ENCODE measurements at places on chromosomes 2 and 18. TPM values are rescaled to one million over a fixed set of nuclear protein-coding genes. Genes with fewer than 3 reads are reported as not detected.

- peak; percentile 41 for DNase-seq
These were observed 4.5 kb downstream of the BOK start for GRCh38 chr2:241563031-241563507.

Gene ELOA2
- not detected for total RNA-seq

- no peak for DNase-seq
These were observed 92.8 kb upstream of the CDH2 start for GRCh38 chr18:28269750-28270149.

DNA sequence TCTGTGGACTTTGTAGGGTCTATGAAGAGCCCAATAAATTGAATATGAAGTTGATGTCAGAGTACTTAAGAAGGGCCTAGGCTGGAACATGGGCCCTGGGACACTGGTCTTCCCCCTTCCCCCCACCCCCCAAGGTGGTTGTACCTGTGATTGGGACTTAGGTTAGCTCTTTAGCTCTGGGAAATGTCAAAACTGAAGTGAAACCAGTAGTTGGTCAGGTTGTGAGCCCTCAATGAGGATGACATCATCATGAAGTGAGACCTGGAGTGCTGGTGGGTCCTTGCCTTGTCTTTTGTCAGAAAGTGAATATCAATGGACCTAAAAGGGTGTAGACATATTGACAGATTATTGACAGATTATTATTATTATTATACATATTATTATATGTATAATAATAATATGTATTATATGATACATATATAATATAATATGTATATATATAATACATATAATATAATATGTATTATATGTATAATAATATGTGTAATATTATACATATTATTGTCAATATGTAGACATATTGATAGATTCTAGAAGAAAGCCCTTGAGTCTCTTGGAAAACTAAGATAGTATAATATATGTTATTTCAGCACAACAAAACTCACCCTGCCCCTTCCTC, 5.4 kb downstream of the MARS2 start:
- no peak for DNase-seq

Gene CAVIN2
- not detected for total RNA-seq

DNA sequence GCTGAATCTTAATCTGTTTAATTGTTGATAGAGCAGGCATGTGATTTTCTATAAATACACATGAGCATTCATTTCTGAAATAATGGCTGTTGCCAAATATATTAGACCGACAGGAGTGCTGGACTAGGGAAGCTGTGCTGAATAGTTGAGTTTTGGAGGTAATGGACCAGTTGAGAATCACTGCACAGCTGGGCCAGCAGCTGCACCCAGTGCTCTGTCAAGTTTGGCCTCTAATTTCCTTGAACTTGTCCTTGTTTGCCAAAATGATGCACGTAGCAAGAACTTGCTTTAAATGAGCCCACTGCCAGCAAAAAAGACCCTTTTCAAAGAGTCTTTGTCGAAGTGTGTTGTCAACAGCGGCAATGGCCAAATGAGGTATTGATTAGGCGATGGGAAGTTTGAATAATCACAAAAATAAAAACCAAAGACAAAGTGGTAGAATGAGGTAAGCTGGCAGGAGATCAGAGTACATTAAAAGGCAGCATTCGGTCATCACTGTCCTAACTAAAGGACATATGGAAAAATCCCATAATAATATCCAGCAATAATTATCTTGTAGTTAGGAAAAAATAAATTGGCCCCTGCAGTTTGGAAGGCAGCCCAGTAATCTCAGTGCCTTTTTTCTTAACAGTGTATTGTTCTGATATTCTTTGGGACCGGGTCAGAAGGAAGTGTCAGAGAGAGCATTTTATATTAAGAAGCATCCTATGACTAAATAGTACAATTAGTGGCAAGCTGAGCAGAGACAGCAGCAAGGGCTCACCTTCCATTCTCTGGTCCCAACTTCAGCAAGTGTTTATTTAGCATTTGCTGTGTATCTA, 126.2 kb downstream of the RAPGEF4 start:
- DNase-seq: no peak

GRCh38 chr2:190301032-190301431, 18.6 kb downstream of the HIBCH start:
- no peak for DNase-seq

Gene ASB18
- not detected for total RNA-seq

Gene KATNAL2
- 4.2 TPM for total RNA-seq

GRCh38 chr2:113232123-113232522, 46.6 kb downstream of the PAX8 start:
- DNase-seq: no peak

Gene STAT4
- 3.2 TPM for total RNA-seq

DNA sequence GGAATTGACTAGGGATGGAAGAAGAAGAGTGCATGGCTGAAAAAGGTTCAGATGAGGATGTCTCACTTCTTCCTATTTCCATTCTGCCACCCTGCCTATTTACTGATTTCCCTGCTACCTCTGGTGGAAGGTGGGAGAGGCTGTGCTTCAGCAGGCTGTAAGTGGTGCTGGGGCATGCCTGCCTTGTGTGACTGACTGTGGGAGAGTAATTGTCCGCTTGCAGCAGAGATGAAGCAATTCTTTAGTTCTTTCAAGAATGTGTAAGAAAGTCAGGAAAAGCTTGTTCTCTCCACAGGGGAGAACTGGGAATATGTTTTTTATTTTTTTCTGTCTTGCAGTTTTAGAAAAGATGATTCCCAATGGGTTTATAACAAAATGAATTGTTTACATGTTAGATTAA, 72.5 kb upstream of the NYAP2 start:
- peak; percentile 52 for DNase-seq

- DNase-seq: no peak
These were observed 146.0 kb upstream of the SOX11 start for GRCh38 chr2:5546181-5546580.

- no peak for DNase-seq
These were observed 86.9 kb downstream of the RDH14 start for GRCh38 chr2:18473241-18474181.

- no peak for DNase-seq
These were observed 268.3 kb downstream of the PTH2R start for GRCh38 chr2:208674919-208675318.

DNA sequence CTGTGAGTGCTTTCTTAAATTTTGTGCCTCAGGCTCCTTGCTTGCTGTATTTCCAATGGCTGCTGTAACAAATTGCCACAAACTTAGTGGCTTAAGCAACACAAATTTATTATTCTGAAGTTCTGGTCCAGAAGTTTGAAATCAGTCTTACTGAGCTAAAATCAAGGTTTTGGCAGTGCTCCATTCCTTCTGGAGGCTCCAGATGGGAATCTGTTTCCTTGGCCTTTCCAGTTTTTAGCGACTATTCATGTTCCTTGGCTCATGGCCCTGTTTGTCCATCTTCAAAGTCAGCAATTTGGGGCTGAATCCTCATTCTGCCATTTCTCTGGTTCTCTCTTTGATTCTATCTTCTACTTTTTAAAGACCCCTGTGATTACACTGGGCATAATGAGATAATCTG, 31.8 kb downstream of the STRADB start:
- no peak for DNase-seq

- no peak for DNase-seq
These were observed 68.7 kb downstream of the CDH2 start for GRCh38 chr18:28108254-28108653.

DNA sequence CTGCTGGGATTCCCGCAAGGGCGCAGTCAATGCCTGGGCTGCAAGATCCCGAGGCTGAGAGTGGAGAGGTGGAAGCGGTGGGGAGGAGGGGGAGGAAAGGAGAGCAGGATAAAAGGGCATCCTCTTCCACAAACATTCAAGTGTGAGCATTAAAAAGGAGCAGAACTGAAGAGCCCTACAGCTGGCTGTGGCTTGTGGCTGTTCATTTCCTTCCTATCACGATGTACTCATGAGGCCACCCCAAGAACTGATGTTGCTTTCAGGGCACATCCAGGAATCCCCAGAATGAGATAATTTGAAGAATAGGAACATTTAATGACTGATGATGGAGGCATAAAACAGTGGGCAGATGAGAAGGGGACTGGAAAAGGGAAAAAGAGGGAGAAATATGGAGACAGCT, 230.8 kb upstream of the SMIM21 start:
- DNase-seq: no peak

Gene ALKAL2
- 1.2 TPM for total RNA-seq

DNA sequence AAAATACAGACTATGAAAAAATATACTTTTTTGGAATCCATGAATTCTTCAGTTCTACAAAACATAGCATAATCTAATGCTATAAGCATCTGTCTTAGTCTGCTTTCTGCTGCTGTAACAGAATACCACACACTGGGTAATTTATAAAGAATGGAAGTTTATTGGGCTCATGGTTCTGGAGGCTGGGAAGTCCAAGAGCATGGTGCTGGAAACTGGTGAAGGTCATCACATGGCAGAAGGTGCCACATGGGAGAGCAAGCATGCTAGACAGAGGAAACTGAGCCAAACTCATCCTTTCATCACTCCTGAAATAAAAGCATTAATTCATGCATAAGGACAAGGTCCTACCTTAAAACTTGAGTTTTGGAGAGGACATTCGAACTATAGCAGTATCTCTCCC, 26.6 kb upstream of the NOSTRIN start:
- DNase-seq: no peak

GRCh38 chr2:177399376-177399775, 6.8 kb downstream of the AGPS start:
- DNase-seq: no peak

GRCh38 chr2:174692256-174692919, 71.9 kb downstream of the CHRNA1 start:
- DNase-seq: no peak

DNA sequence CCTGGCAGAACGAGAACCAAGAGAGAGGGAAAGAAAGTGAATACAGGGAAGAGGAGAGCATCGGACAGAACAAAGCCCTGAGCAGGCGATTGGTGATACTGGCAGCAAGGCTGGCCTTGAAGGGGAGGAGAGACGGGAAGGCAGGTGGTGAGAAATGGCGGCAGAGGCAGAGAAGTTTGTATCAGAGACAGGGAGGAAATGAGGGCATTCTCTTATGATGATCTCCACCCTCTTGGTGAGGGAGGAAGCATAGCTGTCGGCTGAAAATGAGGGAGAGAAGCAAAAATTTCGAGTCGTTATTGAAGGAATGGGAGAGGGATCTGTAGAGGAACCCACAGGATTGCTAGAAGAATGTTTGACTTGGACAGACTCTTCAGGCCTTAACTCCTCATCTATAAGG, 80.6 kb downstream of the CLIP4 start:
- no peak for DNase-seq

DNA sequence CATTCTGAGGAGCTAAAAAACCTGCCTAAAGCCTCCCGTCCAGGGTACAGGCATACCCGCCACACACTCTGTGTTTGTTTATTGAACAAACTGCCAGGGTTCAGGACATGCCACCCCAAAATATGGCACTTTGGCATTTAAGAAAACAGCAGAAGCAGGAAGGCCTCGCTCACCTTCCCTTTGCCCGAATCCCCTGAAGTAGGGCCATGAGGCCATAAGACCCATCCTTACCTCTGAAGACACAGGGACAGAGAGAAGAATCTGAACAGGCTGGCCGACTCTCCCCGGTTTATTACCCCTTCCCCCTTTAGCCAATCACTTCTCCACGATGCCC, 1.7 kb upstream of the NEURL3 start:
- no peak for DNase-seq

DNA sequence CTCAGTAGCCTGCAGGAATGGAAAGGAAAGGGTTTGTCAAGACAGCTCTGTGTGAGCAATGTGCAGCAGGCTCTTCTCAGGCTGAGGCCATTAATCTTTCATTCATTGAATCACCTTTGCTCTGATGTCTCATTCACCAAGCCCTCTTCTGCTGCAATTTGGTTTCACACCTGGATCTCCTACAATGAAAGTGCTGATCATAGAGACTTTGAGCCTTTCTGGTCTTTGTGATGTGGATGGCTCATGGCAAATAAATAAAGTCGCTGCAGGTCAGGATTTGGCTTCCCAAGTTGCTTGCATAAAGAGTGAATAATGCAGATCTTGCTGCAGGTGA, 95.8 kb upstream of the SPRED2 start:
- no peak for DNase-seq

Gene SCN3A
- 0.09 TPM for total RNA-seq

GRCh38 chr2:126703311-126703710, 47.4 kb downstream of the GYPC start:
- DNase-seq: peak; percentile 24

DNA sequence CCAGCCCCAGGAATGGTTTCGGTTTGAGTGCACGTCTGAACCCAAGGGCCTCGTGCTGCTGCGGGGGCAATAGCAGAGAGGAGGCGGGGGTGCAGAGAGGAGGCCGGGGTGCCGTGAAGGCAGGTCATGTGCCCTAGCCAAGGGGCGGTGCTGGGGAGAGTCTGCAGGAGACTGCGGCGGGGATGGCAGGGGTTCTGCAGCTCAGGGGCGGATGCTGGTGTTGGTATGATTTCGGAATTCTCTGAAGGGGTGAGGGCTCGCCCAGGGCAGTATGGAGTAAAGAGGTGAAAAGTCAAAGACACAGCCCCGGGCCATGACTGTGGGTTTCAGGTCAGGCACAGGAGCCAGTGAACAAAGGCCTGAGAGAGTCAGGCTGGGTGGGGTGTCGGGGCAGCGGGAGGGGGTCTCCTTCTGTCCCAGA, 186.5 kb upstream of the HDAC4 start:
- DNase-seq: no peak

GRCh38 chr18:13543811-13544732, 182.3 kb downstream of the FAM210A start:
- DNase-seq: peak; percentile 26

Gene ERICH2
- 6.6 TPM for total RNA-seq

Gene KIF5C
- total RNA-seq: 39.1 TPM

- DNase-seq: no peak
These were observed 6.5 kb downstream of the KCNG2 start for GRCh38 chr18:79804130-79804787.

Gene PTPRN
- 1.1 TPM for total RNA-seq

Gene MYO5B
- 16.8 TPM for total RNA-seq

DNA sequence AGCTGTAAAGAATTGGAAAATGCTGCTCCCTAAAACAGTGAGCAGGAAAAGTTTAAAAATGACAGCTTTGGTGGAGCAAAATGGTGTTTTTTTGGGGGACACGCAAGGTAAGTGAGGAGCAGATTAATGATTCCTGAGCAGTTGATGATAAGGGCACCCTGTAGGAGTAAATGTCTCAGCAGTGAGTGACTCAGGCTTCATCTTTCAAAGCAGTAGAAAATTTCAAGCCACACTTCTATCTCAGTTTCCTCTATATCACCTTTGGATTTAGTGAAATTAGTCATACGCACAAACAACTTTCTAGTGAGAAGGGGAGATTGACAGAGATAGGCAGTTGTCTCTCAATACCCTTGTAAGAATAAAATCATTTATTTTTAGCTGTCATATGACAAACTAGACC, 709.0 kb upstream of the FAM98A start:
- DNase-seq: no peak

Gene PMAIP1
- total RNA-seq: 23.2 TPM

Gene SATB2
- total RNA-seq: 3.0 TPM

DNA sequence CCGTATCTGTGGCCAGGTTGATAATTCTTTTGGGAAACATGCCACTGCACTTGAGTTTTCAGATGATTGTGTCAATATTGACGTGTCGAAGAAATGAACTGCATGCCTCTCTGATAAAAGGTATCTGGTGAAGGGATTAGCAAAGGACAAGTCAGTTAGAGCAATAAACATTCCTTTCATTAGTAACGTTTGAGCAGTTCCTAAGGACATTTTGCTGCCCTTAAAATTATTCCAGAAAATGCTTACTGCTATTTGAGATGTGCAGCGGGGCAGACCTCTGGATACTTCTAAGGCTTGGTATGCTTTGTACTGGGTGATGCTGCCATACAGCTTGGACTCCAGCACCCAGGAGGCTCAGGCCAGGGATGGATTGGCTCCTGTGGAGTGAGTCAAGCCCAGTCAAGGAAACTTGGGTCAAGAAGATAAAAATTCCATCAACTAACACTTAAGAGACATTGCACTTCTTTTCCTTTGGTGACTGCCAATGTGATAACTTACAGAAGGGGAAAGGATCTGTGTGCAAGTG, 166.7 kb downstream of the FHOD3 start:
- no peak for DNase-seq

Measured in endodermal cell (in vitro differentiated cells).